ENCODE measurements at places on chromosomes 12 and 14. TPM values are rescaled to one million over a fixed set of nuclear protein-coding genes. Genes with fewer than 3 reads are reported as not detected.

The TMCC3 gene
- 0.74 TPM for total RNA-seq

The CCER1 gene
- total RNA-seq: not detected

The TUNAR gene
- total RNA-seq: not detected

The SMCO3 gene
- not detected for total RNA-seq

The IQSEC3 gene
- total RNA-seq: not detected

The KRT73 gene
- not detected for total RNA-seq

The KRT8 gene
- total RNA-seq: 27.1 TPM

The HOXC10 gene
- total RNA-seq: not detected

The ANG gene
- 7.9 TPM for total RNA-seq

The ENDOU gene
- total RNA-seq: not detected

The GPR84 gene
- total RNA-seq: not detected

The MSI1 gene
- 0.17 TPM for total RNA-seq

The LRRC10 gene
- not detected for total RNA-seq

The NPFF gene
- not detected for total RNA-seq

The CPNE6 gene
- not detected for total RNA-seq

The PLD4 gene
- not detected for total RNA-seq

The NKX2-1 gene
- total RNA-seq: not detected

The AICDA gene
- total RNA-seq: not detected

The PLCZ1 gene
- total RNA-seq: not detected

The TMEM132C gene
- total RNA-seq: not detected

The ABCB9 gene
- total RNA-seq: 7.7 TPM

The FAM90A1 gene
- 0.17 TPM for total RNA-seq

The LUM gene
- 100 TPM for total RNA-seq

The GLI1 gene
- 1.5 TPM for total RNA-seq

The GDF3 gene
- not detected for total RNA-seq

The DCN gene
- total RNA-seq: 502 TPM

The RHEBL1 gene
- 1.0 TPM for total RNA-seq

The GPD1 gene
- under 0.01 TPM for total RNA-seq

The SAMD15 gene
- 1.0 TPM for total RNA-seq

The RASSF8 gene
- 12.9 TPM for total RNA-seq

The OTOGL gene
- 0.17 TPM for total RNA-seq

The PITPNM2 gene
- total RNA-seq: 5.1 TPM

The DCTN2 gene
- total RNA-seq: 209 TPM

The KRT78 gene
- not detected for total RNA-seq

Measured in bronchus fibroblast of lung (primary cell).